ENCODE measurements at places on chromosomes 2 and 18. TPM values are rescaled to one million over a fixed set of nuclear protein-coding genes. Genes with fewer than 3 reads are reported as not detected.

Gene VWA3B
- total RNA-seq = 0.18 TPM

Gene PRADC1
- total RNA-seq = 24.4 TPM

Gene CPLX4
- not detected for total RNA-seq

Gene TDRD15
- total RNA-seq = 0.93 TPM

Measured in left lobe of liver (tissue), 2 donors.